ENCODE measurements at places on chromosomes 16 and 17. TPM values are rescaled to one million over a fixed set of nuclear protein-coding genes. Genes with fewer than 3 reads are reported as not detected.

Gene WFIKKN1
- 0.17 TPM for total RNA-seq

Gene GPS1
- total RNA-seq = 143 TPM

Gene MYOCD
- 1.6 TPM for total RNA-seq

Gene TSNAXIP1
- 0.34 TPM for total RNA-seq

Gene AKAP1
- total RNA-seq = 55.3 TPM

Gene RSL1D1
- 222 TPM for total RNA-seq

Gene SLC5A11
- total RNA-seq = 0.40 TPM

Gene ZBTB4
- total RNA-seq = 24.3 TPM

Gene MMP25
- total RNA-seq = 0.67 TPM

Gene SEZ6L2
- 20.5 TPM for total RNA-seq

Gene IGF2BP1
- 61.6 TPM for total RNA-seq

Gene ESRP2
- total RNA-seq = 0.08 TPM

Gene MOSMO
- 9.3 TPM for total RNA-seq

Gene ABCC3
- total RNA-seq = 137 TPM

Gene FAHD1
- total RNA-seq = 45.6 TPM

Gene KRTAP4-3
- total RNA-seq = not detected

Gene KRTAP1-1
- not detected for total RNA-seq

Gene OTOP2
- total RNA-seq = 0.11 TPM

Gene SNAI3
- total RNA-seq = not detected

Gene NFE2L1
- total RNA-seq = 108 TPM

Gene CD300LF
- total RNA-seq = not detected

Gene PEMT
- 76.3 TPM for total RNA-seq

Gene CRK
- total RNA-seq = 84.9 TPM

Gene CD300LB
- not detected for total RNA-seq

Gene C16orf54
- total RNA-seq = not detected

Gene TNP2
- not detected for total RNA-seq

Gene DNAAF8
- total RNA-seq = 0.91 TPM

Gene MT4
- total RNA-seq = not detected

Gene SPG7
- 86.0 TPM for total RNA-seq

Gene TLCD2
- 1.3 TPM for total RNA-seq

Gene SLFN13
- 4.2 TPM for total RNA-seq

Gene ACSM2A
- total RNA-seq = not detected

Gene EME1
- total RNA-seq = 14.4 TPM

Gene ADGRG3
- 0.53 TPM for total RNA-seq

Gene C17orf78
- not detected for total RNA-seq

Gene UBE2G1
- 96.4 TPM for total RNA-seq

Gene VTN
- total RNA-seq = 16.0 TPM

Gene CNGB1
- 0.07 TPM for total RNA-seq

Gene PRSS22
- total RNA-seq = 2.0 TPM

Gene FAM171A2
- 2.6 TPM for total RNA-seq

Gene ZACN
- total RNA-seq = 0.07 TPM

Gene NMRAL1
- total RNA-seq = 42.7 TPM

Gene C16orf82
- total RNA-seq = not detected

Gene MYADML2
- not detected for total RNA-seq

All from A549 treated with RU486 at 1 μM for 4 hours (cell line).